Activated CD4-positive, alpha-beta T cell treated with anti-CD3 and anti-CD28 coated beads, Interleukin-2, amount 50 U/mL, for 24 hours (primary cell): ENCODE measurements at places on chromosomes 6 and 20.

DNA sequence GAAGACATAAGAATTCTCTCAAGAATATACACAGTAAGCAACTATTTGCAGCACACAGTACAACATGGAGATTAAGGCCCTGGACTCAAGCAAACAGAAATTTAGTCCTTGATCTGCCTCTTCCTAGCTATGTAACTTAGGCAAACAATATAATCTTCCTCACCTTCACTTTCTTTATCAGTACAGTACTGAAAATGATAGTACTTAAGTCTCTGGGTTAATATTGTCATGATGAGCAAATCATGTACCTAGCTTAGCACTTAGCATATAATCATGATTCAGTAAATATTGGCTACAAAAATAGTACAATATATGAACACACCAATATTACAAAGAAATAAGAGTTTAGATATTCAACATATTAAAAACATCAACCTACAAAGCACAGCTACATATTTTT lies 320.5 kb downstream of the HACE1 start:
- DNase-seq: no peak

- DNase-seq: no peak
Observed at GRCh38 chr6:56474532-56474931, 168.2 kb downstream of the DST start.

- DNase-seq: no peak
Observed at GRCh38 chr6:74579794-74580193, 626.1 kb downstream of the COL12A1 start.

DNA sequence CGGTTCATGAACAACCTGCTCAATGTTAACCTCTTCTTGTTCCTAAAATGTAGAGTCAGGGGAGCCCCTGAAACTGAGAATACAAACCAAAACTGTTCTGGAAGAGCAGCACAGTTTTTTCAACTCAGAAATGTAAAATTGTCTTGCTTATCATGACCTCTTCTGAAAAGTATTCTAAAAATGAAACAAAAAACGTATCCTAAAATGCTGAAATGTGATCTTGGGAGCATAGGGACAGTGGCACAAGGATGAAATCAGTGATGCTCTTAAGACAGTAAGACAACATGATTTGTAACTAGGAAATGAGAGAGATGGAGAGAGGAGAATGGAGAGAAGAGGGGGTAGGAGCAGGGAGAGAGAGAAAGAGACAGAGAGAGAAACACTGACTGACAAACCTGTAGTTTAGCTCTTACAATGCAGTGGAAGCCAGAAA lies 27.5 kb downstream of the NCOA7 start:
- no peak for DNase-seq

GRCh38 chr6:5217356-5217755 lies 43.4 kb downstream of the LYRM4 start:
- no peak for DNase-seq

GRCh38 chr6:4067673-4068072 lies 11.3 kb downstream of the FAM217A start:
- DNase-seq: no peak

DNA sequence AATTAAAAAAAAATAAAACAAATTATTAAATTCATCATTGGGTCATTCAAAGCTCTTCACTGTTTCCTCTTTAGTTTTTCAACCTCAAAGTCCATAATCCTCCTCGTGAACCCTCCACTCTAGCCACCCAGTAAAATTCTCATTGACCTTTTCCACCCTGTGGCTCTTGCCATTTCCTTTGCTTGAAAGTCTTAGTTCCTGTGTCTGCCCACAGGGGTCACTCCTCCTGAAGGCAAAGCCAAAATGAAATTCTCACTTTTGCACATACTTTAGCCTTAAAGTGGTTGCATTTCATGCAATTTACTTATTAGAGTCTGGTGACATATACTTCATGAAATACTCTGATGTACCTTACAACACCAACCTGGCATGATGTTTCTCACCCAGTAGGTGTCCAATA lies 263.7 kb downstream of the BMP2 start:
- no peak for DNase-seq
